GM18507 (cell line): ENCODE measurements at places on chromosomes 5 and 9.

DNA sequence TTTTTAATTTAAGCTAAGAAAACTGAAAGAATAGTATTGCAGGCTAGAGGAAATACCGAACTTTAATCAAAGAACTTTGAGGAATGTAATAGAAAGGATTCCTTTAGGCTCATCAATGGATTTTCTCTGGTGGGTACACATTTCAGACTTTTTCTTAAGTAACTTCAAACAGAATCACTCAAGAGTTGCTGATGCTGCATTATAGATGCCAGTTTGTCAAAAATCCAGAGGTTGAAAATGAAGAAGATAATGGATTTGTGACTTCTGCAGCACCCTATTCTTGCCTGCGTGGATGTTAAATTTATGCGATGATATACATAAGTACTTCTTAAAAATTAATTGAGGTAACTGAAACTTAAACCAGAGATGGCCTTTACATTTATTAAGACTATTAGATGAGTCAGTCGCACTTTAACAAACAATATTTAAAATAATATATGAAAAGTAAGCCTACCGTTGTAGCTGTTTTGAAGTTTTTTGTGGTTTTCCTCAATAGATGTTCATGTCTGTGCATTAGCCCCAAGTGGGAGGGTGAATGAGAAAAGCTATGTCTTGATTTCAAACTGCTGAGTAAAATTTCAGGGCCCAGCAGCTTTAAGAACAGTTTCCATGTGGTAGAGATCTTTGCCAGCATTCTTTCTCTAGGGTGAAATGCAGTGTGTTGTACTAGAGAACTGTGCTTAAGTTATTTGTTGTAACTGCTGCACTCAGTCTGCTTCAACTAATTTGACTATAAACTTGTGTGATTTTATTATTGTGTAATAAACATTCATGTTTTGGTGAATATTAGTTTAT is at the start of gene OGN:
Gene OGN, minus strand, starts transcription at position 537 of the 795 bp plus-strand sequence. CDS start 1,171 bp downstream, outside the sequence.
- DNase-seq = no peak

DNA sequence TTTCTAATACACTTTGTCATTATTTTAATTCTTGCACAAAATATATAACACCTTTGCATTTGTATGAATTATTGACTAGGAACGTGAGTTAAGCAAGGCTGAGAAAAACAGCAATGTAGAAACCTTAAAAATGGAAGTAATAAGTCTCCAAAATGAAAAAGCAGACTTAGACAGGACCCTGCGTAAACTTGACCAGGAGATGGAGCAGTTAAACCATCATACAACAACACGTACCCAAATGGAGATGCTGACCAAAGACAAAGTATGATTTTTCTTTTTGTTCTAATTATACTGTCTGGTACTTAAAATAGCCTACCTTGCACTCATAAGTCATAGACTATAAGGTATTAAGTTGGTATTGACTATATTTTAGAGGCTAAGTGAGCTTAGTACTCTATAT is 34.4 kb downstream of the RAD50 start:
- DNase-seq = peak; percentile 4

- DNase-seq = peak; percentile 53
Observed at GRCh38 chr9:131627648-131628458, 82.5 kb downstream of the PRRT1B start.

DNA sequence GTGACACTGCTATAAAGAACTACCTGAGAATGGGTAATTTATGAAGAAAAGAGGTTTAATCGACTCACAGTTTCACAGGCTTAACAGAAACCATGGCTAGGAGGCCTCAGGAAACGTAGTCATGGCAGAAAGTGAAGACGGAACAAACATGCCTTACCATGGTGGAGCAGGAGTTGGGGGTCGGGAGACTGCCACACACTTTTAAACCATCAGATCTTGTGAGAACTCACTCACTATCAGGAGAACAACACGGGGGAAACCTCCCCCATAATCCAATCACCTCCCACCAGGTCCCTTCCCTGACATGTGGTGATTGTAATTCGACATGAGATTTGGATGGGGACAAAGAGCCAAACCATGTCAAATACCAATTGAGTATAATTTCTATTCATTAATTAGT is 2392.6 kb upstream of the C9orf72 start:
- no peak for DNase-seq

GRCh38 chr5:139108063-139108824 is 89.9 kb downstream of the SIL1 start:
- no peak for DNase-seq

DNA sequence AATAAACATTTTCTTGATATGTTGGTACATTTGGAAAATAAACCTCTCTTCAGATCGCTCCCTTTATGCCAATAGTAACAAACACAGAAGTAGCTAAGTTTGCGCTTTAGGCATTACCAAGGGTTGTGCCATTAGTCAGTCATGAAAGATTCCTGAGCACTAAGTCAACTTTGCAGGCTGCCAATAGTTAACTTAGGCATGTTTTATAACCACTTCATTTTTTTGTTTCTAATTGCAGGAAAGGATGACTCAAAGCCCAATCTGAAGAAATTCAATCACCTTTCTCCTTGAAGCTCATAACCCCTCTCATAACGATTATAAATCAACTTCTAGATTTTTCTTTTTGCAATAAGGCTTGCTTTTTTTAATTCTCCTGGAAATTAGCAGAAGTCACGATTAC is 517.0 kb downstream of the AGTPBP1 start:
- DNase-seq = no peak

- no peak for DNase-seq
Observed at GRCh38 chr9:135724186-135724787, 22.3 kb downstream of the KCNT1 start.

GRCh38 chr9:68473790-68474189 is 66.9 kb downstream of the TMEM252 start:
- DNase-seq = no peak

DNA sequence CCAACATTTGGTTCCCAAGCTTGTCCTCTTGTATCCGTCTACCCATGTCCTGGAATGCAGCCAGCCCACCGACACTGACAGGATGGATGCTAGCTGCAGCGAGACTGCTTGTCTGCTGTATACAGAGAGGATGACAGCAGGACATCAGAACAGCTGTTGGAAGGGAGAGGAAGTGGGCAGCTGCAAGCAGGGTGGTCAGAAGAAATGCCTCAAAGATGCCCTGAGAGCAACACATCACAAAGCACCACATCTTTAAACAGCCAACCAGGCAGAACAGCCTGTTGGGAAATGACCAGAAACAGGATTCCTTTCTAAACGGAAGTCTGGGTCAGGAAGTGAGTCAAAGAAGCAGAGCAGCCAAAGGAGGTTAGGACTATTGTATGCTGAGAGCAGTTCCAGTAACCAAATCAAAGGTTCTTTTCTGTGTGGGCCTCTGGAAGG is 219.1 kb downstream of the NDUFS4 start:
- no peak for DNase-seq

- no peak for DNase-seq
Observed at GRCh38 chr5:71600783-71601182, 13.6 kb downstream of the MCCC2 start.

DNA sequence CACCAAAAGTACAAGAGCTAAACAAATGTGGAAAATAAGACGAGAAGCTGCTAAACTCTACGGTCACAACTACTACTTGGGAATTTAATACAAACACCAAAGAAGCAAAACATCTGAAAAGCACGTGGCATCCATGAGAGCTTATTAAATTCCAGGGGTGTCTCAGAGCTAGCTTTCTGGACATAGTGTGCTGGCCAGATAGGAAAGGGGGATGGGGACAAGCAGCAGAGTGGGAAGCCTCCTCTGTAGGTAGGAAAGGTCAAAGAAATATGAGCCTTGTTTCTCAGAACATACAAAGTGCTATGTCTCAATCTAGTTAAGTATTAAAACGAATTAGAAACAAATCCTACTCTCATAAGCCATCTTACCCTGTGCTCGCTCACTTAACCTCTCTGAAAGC is 51.3 kb upstream of the GOLPH3 start:
- DNase-seq = no peak

DNA sequence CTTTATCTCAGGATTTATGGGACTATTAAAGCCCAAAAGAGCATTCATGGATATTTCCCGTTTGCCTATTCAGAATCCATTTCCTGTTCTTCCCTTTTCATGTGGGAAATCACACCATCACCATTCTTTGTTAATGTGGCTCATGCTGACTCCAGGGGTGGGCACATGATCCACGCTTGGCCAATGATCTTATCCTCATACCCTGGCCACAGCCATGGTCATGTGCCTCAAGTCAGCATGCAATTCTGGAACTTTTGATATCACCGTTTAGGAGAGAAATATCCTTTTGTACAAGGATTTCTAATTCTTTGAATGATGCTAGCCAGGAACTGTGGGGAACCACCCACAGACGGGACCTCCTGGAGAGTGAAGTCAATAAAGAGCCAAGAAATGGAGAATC is 272.2 kb downstream of the PRELID2 start:
- DNase-seq = no peak

- DNase-seq = no peak
Observed at GRCh38 chr5:119022017-119022745, 33.8 kb upstream of the DTWD2 start.

DNA sequence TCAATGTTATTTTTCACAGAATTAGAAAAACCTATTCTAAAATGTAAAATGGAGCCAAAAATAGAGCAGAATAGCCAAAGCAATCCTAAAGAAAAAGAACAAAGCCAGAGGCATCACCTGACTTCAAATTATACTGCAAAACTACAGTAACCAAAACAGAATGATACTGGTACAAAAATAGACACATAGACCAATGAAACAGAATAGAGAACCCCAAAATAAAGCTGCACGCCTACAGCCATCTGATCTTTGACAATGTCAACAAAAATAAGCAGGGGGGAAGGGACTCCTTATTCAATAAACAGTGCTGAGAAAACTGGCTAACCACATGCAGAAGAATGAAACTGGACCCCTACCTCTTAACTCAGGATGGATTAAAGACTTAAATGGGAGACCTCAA is 65.8 kb upstream of the PDE4D start:
- no peak for DNase-seq

GRCh38 chr5:126030698-126031097 is 392.5 kb upstream of the GRAMD2B start:
- no peak for DNase-seq

DNA sequence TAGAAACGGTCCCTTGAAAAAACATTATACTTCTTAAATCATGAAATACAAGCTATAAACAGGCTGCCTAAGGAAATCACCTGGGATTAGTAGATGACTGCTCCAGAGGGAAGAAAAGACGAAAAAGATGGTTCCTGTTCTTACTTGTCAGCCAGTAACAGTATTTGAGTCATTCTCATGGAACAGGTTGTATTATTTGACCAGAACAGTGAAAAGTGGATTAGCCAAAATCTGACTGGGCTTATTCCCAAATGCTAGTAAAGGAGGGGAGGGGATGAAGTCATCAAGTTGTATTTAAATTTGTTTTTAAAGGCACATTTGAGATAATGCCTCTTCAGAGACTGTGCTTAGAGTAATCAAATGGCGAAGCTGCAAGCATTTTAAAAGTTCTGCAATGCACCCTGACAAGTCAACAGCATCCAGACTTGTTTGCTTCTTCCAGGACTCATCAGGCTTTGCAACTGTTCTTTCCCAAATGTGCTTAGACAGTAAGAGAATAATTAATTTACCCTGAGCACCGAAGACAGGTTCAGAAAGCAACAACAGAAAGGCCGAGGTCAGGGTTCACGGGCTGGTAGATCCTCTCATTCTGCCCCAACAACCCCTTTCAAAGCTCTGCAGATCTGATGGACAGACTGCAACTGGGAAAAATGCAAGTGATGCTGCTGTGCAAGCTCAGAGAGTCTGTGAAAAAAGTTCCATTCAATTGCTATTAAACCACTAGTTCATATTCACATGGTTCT is 800.6 kb downstream of the KCTD16 start:
- no peak for DNase-seq

- no peak for DNase-seq
Observed at GRCh38 chr5:65923339-65923738, 3.0 kb upstream of the ERBIN start.

GRCh38 chr5:159386028-159386711 is 55.9 kb upstream of the IL12B start:
- no peak for DNase-seq

DNA sequence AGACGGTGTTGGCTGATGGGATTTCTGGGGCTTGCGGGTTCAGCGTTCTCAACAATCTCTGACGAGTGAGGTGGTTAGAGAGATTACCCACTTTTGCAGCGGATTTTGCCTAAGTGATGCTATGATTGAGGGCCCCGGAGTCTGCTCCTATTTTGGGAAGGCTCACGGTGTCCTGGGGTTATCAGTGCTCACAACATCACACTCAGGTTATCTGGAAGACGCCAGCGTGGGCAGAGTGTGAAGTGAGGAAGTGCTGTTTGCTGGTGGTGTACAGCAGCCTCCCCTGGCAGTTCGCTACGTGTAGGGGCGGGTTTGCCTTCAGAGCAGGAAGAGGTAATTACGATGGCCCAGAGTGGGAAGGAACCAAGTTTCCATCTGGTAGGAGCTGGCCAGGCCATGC is 341.2 kb upstream of the IRX2 start:
- no peak for DNase-seq
